Cardiac septum (tissue), 1 donor: ENCODE measurements at places on chromosomes 16 and 17. TPM values are rescaled to one million over a fixed set of nuclear protein-coding genes. Genes with fewer than 3 reads are reported as not detected.
A peak's percentile ranks its signal among the peaks of the same experiment; 100 is the strongest.

The OTOA gene
- total RNA-seq: 0.11 TPM

The MYH1 gene
- 0.16 TPM for total RNA-seq

The GALR2 gene
- not detected for total RNA-seq

The TP53TG3F gene
- total RNA-seq: not detected

The BICDL2 gene
- total RNA-seq: not detected

The SOST gene
- 0.24 TPM for total RNA-seq

The RHBDL1 gene
- 1.8 TPM for total RNA-seq

DNA sequence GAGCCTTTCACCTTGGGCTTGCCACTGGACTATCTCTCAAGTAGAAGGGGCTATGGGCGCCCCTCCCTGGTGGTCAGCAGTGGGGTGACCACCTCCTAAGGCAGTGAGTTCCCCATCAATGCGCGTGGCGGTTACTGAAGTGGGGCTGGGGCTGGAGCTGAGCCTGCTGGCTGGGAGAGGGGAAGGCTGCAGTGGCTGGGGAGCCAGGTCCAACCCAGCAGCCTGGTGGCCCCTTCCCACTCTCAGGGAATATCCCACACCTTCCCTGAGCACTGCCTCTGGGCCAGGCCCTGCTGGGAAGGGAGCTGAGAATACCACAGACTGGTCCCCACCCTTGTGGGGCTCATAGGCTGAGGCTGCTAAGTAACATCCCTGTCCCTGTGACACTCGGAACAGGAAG lies 19.8 kb upstream of the MPRIP start:
- DNase-seq: no peak

GRCh38 chr16:56367764-56368163 lies 57.6 kb downstream of the AMFR start:
- DNase-seq: no peak

- DNase-seq: no peak
Measured at GRCh38 chr16:60061396-60061795, 1327.3 kb upstream of the GOT2 start.

- no peak for DNase-seq
Measured at GRCh38 chr16:84851192-84852127, 31.7 kb downstream of the CRISPLD2 start.

DNA sequence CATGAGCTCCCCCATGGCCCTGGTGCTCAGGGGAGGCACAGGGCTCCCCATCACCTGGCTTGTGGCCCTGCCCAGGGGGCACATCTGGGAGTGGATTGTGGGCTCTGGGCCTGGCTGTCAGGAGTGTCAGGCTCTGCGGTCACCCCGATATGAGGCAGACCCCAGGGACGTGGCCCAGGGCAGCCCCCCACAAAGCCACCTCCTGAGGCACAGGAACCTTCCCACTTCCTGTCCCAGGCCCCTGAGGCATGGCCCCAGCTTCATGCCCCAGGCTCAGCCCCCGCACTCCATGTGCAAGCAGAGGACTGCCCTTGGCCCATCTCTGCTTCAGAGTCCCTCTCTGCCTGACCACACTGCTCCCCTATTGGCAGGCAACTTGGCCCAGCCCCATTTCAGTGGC lies 160.3 kb downstream of the PCTP start:
- no peak for DNase-seq

- no peak for DNase-seq
Measured at GRCh38 chr17:12048843-12049473, 28.3 kb downstream of the MAP2K4 start.

- DNase-seq: no peak
Measured at GRCh38 chr17:2560658-2561057, 32.8 kb upstream of the PAFAH1B1 start.

DNA sequence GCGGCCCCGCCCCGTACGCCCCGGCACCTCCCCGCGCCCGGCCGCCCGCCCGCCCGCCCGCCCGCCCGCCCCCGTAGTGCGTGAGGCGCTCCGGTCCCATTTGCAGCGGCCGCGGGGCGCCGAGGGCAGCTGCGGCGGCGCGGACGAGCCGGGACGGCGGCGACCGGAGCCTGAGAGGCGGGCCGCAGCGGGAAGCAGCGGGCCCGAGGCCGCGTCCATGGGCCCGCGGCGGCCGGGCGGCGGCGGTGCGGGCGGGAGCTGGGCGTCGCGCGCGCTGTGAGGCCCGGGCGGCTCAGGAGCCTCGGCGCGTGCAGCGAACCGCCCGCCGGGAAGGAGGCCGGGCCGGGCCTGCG lies at the start of gene MPRIP:
Gene MPRIP (plus strand): TSS at position 74 of the 353 bp plus-strand sequence. CDS start 392 bp downstream, outside the sequence.
- DNase-seq: no peak

DNA sequence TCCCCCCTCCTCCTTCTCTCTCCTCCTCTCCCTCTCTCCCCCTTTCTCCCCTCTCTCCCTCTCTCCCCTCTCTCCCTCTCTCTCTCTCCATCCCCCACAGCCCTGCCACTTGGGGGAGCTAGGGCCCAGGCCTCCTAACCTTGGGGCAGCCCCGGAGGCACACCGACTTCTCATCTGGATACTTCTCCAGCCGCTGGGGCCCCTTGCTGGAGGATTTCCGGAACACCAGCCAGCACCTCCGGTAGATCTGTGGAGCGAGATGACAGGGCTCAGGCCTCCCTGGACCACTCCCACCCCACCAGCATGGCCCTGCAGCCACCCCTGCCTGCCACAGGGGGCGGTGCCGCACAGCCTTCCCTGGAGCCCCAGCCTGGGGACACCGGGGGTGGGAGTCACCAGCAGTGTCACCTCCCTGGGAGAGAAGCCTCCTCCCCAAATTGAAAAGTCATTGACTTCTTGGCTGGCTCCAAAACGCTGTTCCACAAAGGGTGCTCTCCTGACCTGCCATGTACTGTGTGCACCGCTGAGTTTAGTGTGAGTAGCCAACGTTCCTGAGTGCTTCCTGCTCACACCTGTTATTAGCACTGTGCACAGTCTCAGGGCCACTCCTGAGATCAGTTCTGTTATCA lies 10.5 kb downstream of the DOK4 start:
- peak; percentile 81 for DNase-seq

DNA sequence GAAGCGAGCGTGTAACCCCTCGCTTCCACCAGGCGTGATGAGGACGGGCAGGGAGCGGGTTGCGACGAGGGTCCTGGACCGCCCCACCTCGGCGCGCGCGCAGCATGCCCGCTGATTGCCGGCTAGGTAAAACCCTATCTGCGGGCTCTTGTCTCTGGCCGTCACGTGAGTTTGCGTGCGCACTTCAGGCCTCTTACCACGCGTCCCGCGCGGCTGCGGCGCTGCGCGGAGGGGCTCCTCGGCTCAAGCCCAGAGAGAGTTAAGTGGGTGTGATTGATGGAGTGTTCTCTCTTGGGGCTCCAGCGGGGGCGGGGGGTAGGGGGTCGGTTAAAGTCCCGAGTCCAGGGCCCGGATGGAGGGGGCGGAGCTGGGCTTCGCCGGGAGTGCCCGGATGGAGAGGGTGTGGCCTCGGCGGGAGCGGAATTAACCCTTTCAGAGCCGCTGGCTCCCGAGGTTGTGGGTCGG lies 7.9 kb downstream of the KDM6B start:
- peak; percentile 95 for DNase-seq

DNA sequence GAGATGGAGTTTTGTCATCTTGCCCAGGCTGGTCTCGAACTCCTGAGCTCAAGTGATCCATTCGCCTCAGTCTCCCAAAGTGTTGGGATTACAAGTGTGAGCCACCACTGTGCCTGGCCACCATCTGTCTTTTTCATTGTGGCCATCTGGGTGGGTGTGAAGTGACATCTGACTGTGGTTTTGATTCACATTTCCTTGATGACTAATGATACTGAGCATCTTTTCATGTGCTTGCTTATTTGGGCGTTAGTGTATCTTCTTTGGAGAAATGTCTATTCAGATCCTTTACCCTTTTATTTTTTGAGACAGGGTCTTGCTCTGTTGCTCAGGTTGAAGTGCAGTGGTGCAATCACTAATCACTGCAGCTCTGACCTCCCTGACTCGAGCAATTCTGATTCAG lies 53.9 kb upstream of the ERN1 start:
- no peak for DNase-seq

DNA sequence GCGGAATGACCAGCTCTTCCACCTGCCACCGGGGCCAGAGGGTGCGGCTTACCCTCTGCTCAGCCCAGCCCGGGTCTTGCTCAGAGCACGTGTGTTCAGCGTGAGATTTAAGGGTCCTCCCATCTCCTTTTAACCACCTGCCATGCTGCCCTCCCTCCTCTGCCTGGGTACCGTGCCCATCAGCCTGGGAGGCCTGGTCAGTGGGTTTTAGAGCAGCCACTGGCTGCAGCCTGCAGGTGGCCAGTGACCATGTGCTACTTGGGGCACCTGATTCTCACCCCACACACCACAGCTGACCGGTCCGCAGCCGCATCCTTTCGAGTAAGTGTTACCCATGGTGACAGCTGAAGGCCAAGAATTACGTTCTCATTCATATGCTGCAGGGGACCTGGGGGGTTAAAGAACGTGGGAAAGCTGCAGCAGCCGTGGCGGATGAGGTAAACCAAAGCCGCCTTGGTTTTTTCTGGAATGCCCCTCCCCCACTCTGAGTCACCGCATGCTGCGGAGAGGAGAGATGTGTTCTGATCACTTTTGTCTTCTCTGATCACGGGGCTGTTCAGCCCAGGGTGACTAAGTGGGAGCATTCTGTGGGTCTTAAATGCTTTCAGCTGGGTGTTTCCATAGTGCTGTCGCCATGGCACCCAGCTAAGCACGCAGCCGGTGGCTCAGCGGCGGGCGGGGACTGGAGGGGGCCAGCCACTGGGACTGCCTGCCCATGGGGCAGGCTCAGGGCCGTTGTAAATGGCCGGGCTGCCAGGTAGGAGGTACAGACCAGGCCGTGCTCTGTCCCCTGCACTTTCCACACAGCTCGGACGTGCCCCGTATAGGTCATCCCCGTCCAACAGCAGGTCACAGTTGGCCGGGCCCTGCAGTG lies 59.8 kb downstream of the BAIAP2 start:
- no peak for DNase-seq

GRCh38 chr17:21288571-21289017 lies 4.1 kb downstream of the MAP2K3 start:
- no peak for DNase-seq
